HTR-8/SVneo (cell line): ENCODE measurements at places on chromosomes 2 and 18.

GRCh38 chr2:216349366-216349765 lies 22.9 kb downstream of the MARCHF4 start:
- no peak for DNase-seq

DNA sequence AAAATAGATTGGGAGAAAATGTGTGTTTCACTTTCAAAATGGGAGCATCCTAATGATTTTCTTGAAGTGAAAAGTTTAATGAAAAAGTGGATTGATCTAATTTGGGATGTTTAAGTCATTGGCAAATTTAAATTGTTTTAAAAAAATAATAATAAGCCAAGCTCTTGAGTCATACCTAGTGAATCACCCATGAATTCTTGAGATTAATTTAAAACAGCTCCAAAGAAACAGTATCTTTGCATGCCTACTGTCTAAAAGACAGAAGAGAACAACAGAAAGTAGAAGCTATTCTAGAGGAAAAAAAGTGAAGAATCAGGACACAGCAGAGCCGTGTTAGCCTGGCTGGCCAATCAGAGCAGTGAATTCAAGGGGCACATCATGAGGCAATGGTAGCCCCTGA lies 7.7 kb downstream of the ACVR1C start:
- no peak for DNase-seq

GRCh38 chr2:183950673-183951072 lies 647.7 kb upstream of the ZNF804A start:
- no peak for DNase-seq

DNA sequence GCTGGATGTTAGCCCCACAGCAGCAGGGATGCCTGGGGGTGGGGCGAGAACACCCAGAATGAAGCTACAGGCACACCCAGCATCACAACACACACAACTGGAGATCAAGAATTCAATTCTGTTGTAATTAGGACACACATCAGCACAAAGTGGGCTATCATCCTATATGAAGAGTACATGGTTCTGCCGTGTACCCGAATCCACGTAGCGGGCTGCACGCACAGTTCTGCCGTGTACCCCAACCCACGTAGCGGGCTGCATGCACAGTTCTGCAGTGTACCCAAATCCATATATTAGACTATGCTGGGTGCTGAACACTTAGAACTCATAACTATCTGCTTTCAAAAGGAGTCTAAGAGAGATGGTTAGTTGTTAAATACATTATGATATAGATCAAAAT lies 86.5 kb downstream of the EIPR1 start:
- no peak for DNase-seq

GRCh38 chr2:98324181-98324580 lies 22.1 kb upstream of the CNGA3 start:
- DNase-seq: no peak
